ENCODE measurements at places on chromosomes 2 and 18.

DNA sequence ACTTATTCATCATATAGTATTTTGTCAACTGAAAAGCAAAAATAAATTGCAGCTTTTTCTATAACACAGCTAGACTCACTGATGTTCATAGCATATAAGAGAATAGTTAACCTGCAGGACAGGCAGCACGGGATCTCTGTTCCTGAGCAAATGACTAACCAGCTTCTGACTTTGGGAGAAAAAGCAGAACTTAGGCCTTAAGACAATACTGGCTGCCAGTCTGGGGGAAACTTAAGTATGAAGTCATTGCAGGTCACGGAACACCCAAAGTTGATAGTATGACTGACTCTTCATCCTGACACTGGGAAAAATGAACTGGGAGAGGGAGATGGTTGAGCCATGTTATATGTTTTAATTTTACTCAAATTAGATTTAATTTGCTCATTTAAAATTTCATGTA, 113.0 kb downstream of the DPP4 start:
- DNase-seq: no peak

GRCh38 chr2:2324119-2324518, 7.0 kb downstream of the MYT1L start:
- DNase-seq: no peak

- no peak for DNase-seq
Observed at GRCh38 chr2:158197940-158198339, 96.3 kb downstream of the UPP2 start.

DNA sequence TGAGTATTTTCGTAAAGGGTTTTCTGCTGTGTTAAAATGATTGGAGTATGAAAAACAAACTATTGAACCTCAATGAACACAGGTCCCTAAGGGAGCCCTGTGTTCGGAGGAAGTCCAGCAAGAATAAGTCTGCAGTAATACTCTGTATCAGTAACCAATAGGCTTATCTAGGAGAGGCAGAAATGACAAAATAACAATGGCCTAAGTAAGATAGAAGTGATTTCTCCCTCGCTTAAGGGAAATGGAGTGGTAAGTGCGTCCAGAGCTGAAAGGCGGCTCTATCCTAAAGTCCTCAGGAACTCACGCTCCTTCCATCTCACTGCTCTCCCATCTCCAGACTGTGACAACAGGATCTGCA, 29.3 kb upstream of the MFSD6 start:
- DNase-seq: no peak

- DNase-seq: no peak
Observed at GRCh38 chr2:114933671-114934241, 491.3 kb downstream of the DPP10 start.

GRCh38 chr2:215137741-215138340, 585 bp downstream of the ABCA12 start:
- no peak for DNase-seq

- DNase-seq: no peak
Observed at GRCh38 chr2:84393829-84394228, 65.3 kb downstream of the SUCLG1 start.

- no peak for DNase-seq
Observed at GRCh38 chr2:131168538-131168937, 40.8 kb upstream of the POTEE start.

- no peak for DNase-seq
Observed at GRCh38 chr2:127045792-127046501, 61.0 kb downstream of the BIN1 start.

- peak; percentile 16 for DNase-seq
Observed at GRCh38 chr2:206442833-206443734, at the start of gene ADAM23. TSS of gene ADAM23 (plus strand) at chr2:206443532. CDS start at chr2:206443867, 335 bp downstream.

DNA sequence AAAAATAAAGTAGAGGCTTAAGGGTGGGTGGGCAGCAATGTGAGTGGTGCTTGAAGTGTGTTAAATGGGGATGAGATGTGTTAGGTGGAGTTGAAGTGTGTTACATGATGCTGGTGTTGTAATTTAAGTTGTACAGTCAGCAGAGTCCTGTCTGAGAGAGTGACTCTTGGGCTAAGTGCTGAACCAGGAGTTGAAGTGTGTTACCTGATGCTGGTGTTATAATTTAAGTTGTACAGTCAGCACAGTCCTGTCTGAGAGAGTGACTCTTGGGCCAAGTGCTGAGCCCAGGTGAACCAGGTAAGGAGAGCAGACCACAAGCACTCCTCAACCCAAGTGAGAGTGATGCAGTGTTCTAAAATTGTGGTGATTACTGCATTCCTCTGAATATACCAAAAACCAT, 40.6 kb downstream of the LCLAT1 start:
- DNase-seq: no peak

DNA sequence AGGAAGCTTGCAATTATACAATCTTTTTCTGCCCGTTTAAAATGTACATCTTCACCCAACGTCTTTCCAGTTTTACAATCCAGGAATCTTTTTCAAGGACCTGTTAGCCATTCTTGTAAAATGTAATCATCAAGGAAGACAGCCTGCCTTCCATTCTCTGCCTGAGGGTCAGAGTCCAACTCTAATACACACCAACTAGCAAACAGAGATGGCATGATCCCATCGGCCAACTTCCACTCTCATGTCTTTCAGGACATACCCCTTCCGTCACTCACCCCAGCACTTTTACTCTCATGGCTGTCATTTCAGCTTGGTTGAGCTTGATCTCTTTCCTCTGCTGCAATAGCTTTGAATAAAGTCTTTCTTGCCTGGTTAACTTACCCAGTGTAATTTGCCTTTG, 172.5 kb upstream of the NETO1 start:
- DNase-seq: no peak

GRCh38 chr2:12675352-12675795, 41.4 kb upstream of the TRIB2 start:
- DNase-seq: no peak

GRCh38 chr18:52700816-52701215, 360.8 kb downstream of the DCC start:
- no peak for DNase-seq

GRCh38 chr18:78861116-78861515, 118.5 kb upstream of the SALL3 start:
- DNase-seq: no peak

- DNase-seq: no peak
Observed at GRCh38 chr2:114579542-114579941, 137.1 kb downstream of the DPP10 start.

DNA sequence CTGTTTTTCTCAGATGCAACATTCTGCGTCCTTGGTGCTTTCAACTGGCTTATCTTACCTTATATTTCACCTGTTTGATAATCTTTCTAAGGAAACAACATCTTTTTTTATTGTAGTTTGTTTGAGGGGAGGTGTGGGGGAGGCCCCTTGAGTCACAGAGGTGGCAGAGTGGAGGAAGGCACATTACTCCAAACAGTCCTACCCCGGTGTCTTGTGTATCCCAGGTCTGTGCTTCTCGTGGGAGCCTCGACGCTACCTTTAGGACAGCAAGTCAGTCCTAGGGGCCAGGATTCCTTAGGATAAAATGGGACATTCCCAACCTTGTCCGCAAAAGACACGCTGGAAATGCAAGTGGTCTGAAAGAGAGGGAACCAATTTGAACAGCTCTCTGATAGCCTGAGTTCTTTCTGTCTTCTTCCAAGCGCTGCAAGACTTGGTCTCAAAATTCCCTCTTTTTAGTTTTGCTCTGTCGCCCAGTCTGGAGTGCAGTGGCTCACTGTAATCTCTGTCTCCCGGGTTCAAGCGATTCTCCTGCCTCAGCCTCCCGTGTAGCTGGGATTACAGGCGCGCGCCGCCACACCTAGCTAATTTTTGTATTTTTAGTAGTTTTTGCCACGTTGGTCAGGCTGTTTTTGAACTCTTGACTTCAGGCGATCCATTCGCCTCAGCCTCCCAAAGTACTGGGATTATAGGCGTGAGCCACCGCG, 4.0 kb downstream of the GATA6 start:
- DNase-seq: no peak

DNA sequence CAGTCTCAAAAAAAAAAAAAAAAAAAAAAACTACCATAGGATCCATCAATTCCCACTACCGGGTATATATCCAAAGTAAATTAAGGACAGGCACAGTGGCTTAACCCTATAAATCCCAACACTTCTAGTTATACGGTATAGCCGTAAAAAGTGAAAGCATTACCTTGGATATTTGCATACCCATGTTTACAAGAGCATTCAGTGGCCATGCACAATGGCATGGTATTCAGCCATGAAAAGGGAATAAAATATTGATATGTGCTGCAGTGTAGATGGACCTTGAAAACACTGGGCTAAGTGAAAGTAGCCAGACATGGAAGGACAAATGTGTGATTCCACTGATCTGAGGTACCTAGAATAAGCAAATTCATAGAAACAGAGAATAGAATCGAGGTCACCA, 111.8 kb upstream of the CAB39 start:
- DNase-seq: no peak

DNA sequence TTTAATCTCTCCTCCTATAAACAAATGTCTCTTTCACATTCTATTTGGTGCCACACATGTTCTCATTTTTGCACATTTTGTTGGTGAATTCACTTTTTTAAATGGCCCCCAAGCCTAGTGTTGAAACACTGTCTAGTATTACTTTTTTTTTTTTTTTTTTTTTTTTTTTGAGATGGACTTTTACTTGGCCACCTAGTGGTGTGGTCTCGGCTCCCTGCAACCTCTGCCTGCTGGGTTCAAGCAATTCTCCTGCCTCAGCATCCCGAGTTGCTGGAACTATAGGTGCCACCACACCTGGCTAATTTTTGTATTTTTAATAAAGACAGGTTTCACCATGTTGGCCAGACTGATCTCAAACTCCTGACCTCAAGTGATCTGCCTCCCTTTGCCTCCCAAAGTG, 273.8 kb upstream of the SLC14A2 start:
- DNase-seq: no peak

- no peak for DNase-seq
Observed at GRCh38 chr2:112660138-112660537, 14.4 kb downstream of the SLC20A1 start.

GRCh38 chr2:169782513-169782912, 16.2 kb upstream of the SSB start:
- no peak for DNase-seq

- no peak for DNase-seq
Observed at GRCh38 chr18:4233468-4233867, 221.6 kb downstream of the DLGAP1 start.

- DNase-seq: no peak
Observed at GRCh38 chr2:26725521-26725820, 32.9 kb downstream of the KCNK3 start.

GRCh38 chr2:25164561-25164960, 3.8 kb downstream of the POMC start:
- DNase-seq: no peak

GRCh38 chr2:17719562-17720371, 33.8 kb downstream of the SMC6 start:
- DNase-seq: no peak

DNA sequence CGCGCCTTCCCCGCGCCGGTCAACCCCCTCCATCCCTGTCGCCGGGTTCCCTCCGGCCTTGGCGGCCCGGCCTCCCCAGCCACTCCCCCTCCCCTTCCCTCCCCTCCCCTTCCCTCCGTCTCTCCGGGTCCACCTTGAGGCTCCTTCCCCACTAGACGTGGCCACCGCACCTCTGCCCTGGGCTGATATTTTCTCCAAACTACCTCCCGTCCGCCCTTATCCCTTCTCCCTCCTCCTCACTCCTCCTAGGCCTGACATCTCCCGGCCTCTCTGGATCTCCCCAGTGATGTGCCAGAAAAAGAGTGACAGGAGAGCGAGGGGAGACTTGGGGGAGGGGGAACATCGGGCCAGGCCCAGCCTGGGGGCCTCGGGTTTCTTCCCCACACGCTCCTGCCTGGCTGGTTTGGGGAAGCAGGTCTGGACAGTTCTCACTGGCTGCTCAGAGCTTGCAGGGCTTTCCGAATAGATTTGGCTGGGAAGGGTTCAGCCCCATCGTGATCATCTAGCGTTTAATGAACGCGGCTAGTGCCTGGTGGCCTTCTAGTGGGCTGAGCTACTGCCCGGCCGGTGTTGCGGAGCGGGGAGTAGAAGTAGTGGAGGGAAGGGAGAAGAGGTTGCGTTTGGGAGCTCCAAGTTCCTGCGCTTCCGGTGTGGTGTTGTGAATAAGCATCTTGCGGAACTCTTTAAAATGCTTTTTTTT, 641 bp downstream of the MAPRE3 start:
- DNase-seq: peak; percentile 24

DNA sequence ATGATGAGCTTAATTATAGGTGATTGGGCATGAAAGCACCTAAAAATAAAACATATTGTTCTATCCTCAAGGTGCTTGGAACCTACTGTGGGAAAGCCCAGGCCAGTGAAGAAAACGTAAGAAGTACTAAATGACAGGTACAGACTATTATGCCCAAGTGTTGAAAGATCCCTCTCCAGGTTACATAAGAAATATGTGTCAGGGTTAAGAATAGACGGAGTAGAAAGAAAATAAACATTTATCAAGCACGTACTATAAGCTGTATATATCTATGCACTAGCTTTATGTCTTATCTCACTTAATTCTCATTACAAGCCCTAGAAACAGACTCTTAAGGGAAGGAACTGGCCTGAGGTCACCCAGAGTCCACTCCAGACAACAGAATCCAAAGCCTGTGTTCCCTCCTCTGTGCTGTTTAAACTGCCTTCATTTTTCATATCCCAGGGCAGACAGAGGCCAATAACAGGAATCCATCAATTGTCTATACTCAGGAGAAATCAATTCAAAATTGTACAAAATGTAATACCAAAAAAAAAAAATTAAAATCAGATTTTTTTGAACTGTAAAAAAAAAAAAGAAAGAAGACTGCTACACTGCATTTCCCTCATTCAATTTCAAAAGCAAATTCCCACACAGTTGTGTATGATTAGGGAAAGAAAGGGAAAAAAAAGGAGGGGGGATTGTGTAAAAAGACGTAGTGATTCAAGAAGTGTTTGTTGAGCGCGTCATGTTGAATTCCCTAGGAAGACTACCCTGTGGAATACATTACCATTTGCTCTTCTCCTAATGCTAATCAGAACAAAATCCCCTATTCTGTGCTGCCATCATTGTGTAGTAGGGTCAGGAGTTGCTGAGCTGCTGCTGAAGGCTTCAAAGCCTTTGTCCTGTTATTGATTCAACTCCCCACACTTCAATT, 156.3 kb downstream of the IRS1 start:
- DNase-seq: no peak

DNA sequence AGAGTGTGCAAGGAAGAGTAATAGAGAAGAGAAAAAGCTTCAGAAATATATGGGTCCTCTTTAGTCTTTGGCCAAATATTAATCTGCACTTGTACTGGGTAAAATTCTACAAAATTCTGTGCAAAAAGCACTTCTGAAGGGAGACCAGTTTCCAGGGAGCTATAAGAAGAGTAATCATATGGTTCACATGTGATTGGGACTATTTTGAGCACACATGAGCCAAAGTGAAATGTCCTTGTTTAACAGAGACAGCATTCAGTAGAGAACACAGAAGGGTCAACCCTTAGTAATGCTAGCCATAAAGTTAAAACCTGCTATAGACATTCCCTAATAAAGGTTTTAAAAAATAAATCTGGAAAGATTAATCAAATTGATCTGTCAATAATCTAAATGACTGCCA, 49.3 kb upstream of the ACVR1C start:
- DNase-seq: no peak

DNA sequence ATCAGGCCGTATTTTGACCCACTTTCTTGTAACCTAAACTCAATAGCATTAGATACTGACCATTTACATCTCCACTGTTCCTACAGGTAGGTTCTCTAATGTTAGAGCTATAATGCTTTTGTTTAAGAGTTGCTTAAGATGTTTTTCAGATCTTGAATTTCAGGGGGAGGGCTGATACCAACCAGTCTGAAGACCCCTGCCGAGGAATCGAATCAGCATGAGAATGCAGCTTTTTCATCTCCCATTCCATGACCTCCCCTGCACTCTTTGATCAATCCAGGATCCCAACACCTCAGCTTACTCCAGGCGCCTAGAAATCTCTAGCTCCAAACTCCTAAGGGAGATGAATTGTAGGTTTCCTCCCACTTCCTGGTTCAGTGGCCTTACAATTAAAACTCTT, 120.5 kb upstream of the MC4R start:
- DNase-seq: no peak
